Activated CD8-positive, alpha-beta T cell treated with anti-CD3 and anti-CD28 coated beads, Interleukin-2, amount 10 ng/mL, durations not matched to agents 7 days and 5 days (primary cell): ENCODE measurements at places on chromosomes 11 and 22. TPM values are rescaled to one million over a fixed set of nuclear protein-coding genes. Genes with fewer than 3 reads are reported as not detected.

DNA sequence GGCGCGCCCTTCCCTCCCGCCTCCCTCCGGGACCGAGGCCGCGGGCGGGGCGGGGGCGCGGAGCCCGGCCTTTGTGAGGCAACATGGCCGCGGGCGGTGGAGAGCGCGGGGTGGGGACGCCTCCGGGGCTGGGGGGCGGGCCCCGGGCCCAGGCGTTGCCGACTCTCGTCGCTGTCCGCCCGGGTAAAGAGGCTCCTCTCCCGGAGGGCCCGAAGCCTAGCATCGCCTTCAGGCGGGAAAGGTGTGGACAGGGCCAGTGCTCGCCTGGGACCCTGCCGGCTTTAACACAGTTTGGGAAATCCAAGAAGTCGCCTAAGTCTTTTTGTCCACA, 369 bp downstream of the DGCR8 start:
- H3K27me3 ChIP-seq: no peaks in the 10 kb centered on the region
- peak; percentile 76 for DNase-seq
- H3K27ac ChIP-seq: peak overlapping the region; percentile 65

- no peaks in the 10 kb centered on the region for H3K4me1 ChIP-seq
- DNase-seq: no peak
- H3K27ac ChIP-seq: no peak overlapping the region
- H3K27me3 ChIP-seq: peaks cover 9% of the 10 kb centered on the region
- H3K4me3 ChIP-seq: no peak overlapping the region
- no peaks in the 10 kb centered on the region for H3K36me3 ChIP-seq
Observed at GRCh38 chr11:45737056-45737455, 67.9 kb upstream of the SLC35C1 start.

DNA sequence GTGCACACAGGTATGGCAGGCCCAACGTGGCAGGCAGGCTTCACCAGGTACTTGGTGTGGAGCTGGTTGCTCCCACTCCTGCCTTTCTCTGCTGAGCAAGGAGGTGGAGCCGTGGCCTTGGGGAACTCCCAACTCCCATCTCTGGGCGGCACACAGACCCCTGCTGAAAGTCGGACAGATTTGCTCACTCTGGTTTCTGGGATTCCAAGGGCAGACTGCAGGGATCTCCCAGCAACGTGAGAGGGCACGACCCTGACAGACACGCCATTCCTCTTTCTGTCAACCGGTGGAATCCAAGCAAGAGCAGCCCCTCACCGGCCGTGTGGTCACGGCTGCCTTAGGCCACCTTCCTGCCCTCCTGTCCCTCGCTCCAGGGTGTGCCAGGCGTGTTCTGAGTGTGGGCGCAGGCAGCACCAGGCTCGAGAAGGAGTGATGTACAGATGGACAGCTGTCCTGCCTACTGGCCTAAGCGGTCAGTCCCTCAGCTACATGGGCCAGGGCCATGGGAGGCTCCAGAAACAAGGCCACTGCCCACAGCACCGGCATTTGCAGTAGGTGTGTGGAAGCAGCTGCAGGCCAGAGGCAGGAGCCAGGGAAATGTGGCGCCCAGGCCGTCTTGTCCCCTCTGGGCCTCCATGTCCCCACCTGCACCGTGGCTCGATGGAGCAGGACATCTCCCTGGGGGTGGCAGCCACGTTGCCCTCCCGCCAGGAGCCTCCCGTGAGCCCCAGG, 13.7 kb upstream of the PPARA start:
- no peaks in the 10 kb centered on the region for H3K36me3 ChIP-seq
- H3K4me1 ChIP-seq: no peaks in the 10 kb centered on the region
- H3K27me3 ChIP-seq: peaks cover 2% of the 10 kb centered on the region
- DNase-seq: no peak

DNA sequence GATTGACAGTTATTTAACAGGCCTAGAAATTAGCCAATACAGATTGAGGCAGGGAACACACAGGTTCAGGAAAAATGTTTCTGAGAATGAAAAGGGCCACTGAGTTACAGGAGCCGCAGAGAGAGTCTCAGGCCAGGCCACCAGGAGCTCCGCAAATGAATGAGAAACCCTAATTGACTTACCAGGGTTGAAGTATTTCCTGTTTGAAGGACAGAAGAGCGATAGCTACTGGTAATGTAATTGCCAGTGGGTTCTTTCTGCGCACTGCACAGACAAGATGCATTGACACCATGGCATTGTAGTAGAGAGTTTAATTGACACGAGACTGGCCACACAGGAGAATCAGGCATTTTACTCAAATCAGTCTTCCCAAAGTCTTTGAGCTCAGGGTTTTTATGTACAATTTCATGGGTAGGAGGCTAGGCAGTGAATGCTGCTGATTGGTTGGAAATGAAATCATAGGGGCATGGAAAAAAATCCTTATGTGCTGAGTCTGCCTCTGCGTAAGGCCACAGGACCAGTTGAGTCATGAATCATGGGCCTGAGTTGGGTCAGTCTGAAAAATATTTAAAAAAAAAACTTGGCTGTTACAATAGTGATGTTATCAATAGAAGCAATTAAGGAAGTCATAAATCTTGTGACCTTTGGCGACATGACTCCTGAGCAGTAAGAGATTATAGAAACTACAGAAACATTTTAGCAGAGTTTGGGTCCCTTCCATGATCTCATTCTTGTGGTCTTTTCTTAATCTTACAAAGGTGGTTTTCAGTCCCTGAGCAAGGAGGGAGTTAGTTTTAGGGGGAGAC, 203.8 kb downstream of the CASP12 start:
- DNase-seq: no peak
- no peak overlapping the region for H3K27ac ChIP-seq
- H3K4me1 ChIP-seq: peaks cover 10% of the 10 kb centered on the region
- no peak overlapping the region for H3K4me3 ChIP-seq

CNTF gene
- 2.8 TPM for total RNA-seq

SCUBE1 gene
- 0.03 TPM for total RNA-seq

NRXN2 gene
- 0.13 TPM for total RNA-seq

GTSE1 gene
- total RNA-seq: 111 TPM

DNA sequence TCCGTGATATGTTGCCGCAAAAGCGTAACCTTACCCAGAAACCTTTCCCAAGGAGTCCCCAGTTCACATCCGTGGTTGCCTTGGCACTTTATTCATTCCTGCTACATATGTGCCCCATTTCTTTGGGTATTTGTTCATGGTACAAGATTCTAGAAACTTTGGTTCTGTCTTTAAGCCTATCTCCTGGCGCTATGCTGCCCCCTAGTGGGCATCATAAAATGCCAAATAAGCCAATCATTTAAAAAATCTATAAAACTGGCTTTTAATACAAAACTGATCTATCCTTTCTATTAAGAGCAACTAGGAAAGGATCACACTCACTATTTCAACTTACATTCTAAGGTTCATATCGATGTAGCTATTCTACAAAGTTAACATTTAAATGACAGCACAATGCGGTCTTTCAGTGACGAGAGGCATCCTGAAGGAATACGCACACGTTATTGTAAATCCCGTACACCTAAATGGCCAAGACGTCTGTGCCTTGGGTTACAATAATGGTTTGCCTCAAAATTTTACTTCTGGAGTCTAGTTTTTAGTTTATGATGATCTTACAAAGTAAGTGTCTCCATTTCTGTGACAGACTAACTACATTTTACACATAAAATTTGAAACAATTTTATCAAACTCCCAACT, 16.2 kb downstream of the PIWIL3 start:
- no peaks in the 10 kb centered on the region for H3K4me1 ChIP-seq
- no peak overlapping the region for H3K27ac ChIP-seq
- no peak overlapping the region for H3K4me3 ChIP-seq
- peaks cover 9% of the 10 kb centered on the region for H3K27me3 ChIP-seq
- H3K36me3 ChIP-seq: no peaks in the 10 kb centered on the region
- peak; percentile 74 for DNase-seq
